ENCODE measurements at places on chromosomes 4 and X.

DNA sequence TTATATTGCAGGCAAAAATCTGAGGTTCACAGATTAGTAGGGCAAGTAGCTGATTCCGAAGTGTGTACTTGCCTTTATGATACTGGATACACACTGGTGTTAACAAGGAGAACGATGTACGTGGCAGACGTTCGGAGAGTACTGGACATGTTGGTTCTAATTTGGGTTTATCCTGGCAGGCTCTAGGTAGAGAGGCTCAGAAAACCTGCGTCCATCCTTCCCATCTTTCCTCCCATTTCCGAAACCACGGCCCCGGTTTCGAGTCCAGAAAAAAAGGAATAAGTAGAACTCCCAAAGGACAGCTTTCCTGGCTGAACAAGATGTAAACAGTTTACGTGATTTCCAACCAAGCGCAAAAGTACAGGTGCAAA is 351 bp upstream of the SLC30A9 start:
- DNase-seq: no peak

- DNase-seq: no peak
Measured at GRCh38 chr4:45693746-45694145, 430.1 kb downstream of the GABRG1 start.

- DNase-seq: no peak
Measured at GRCh38 chrX:134622056-134622812, 36.0 kb downstream of the PLAC1 start.

DNA sequence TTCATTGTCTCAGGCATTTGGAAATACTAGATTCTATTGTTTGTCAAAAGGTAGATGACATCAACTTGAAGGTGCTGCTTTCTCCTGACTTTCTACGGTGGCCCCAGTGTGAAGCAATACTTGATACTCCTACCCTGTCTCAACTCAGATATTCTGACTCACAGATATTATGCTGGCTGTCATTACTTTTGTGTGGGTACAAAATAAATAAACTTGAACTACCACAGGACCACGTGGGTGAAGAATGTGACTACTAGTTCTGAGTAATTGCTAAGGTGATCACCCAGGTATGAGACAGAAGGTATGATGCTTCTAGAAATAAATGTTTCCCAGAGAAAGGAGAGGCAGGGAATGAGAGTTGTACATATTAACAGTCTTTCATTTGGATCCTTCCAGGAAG is 275.3 kb upstream of the SPOCK3 start:
- DNase-seq: no peak

DNA sequence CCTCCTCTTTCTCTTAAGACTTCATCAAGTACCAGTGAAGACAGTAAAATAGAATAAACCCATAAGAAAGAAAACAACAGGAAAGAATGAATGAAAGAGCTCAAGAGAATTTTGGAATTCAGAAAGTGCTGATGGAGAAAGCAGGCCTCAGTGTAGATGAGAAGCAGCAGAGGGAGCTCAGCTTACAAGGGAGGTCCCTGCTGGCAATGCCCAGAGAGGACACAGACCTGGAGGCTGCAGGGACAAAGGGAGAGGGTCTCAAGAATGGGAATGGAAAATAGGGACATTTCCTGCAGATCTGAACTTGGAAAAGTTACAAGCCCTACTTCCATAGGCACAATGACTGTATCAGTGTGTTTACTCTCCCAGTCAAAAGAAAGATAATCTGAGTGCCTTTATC is 64.5 kb upstream of the MAGEA10 start:
- no peak for DNase-seq

DNA sequence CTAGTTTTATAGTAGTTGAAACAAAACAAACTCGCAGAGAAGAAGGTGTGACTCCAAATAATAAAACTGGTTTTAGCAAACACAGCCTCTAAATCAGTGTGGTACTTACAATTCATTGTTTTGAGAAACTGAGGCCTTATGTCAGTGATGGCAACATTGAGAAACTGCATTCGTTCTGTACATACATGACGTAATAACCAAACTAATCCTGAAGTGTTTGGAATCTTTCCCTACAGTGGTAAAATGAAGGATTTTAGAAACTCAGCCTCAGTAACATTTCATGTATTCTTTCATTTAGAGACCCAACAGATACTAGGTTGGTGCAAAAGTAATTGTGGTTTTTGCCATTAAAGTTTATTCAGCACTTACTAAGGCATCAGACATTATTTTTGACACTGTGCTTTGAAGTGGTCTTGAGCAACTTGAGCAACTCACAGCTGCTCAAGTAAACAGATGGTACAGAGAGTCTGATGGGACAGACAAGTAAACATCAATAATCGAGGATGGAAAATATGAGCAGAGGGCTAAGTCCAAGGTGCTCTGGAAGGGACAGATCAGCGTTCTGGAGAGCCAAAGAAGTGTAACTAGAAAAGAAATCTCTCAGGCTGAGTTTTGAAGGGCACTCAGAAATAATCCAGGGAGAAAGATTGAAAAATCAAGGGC is 390.8 kb upstream of the BOD1L1 start:
- DNase-seq: no peak

- no peak for DNase-seq
Measured at GRCh38 chr4:178752954-178753525, 1310.8 kb upstream of the AGA start.

- DNase-seq: no peak
Measured at GRCh38 chr4:101806914-101807313, 16.4 kb downstream of the BANK1 start.

DNA sequence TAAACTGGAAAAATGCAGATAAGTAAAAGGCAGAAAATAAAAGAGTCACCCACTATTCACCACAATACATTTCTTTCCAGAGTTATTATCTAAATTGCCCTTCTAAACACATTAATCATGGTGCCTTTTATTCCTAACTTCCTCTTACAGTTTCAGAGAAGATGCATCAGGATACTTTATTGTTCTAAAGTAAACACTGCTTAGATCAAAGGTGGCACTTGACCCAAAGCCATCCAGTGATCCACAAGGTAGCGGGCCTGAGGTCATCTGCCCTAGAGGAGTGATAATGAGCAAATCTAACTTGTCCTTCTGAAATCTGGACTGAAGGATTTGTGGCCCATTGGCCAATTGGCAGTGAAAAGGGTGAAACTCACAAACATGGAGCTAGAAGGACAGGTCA is 12.0 kb upstream of the TMEM154 start:
- DNase-seq: no peak

DNA sequence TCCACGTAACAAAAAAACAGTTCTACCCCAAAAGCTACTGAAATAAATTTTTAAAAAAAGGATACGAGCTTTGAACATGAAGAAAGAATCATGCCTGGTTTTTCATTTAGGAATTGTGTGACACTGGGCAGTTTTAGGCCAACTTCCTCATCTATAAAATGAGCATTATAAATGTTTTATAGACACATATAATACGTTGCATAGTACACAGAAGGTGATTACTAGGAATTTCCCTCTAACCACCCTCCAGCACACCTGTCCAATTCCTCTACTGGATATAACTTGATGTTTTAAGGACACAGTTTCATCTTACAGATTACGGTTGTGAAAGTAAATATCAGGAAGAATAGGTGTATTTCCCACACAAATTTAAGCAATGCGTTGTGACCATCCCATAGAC is 85.5 kb upstream of the IQCM start:
- DNase-seq: no peak

DNA sequence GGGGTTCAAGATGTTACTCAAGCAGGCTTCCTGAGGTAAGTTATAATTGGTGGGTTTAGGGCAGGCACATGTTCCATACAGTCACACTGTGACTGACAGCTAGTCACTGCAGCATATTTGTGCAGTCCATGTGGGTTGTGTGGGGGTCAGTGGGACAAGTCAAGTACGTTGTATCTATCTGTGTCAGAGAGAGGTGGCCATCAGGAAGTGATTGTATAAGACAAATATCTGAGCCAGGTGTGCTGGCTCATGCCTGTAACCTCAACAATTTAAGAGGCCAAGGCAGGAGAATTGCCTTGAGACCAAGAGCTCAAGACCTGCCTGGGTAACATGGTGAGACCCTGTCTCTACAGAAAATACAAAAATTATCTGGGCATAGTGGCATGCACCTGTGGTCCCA is 509.3 kb downstream of the CENPC start:
- DNase-seq: no peak

- no peak for DNase-seq
Measured at GRCh38 chr4:16196482-16197393, 29.5 kb downstream of the TAPT1 start.

- DNase-seq: no peak
Measured at GRCh38 chr4:122758033-122758432, 25.5 kb downstream of the BBS12 start.

GRCh38 chr4:110062166-110062565 is 136.2 kb downstream of the ELOVL6 start:
- DNase-seq: no peak

- DNase-seq: no peak
Measured at GRCh38 chrX:68686097-68686977, 38.9 kb downstream of the STARD8 start.

GRCh38 chrX:153365670-153366069 is 31.7 kb downstream of the ZNF275 start:
- no peak for DNase-seq

- DNase-seq: no peak
Measured at GRCh38 chr4:8035371-8035780, 95.7 kb upstream of the AFAP1 start.

- no peak for DNase-seq
Measured at GRCh38 chr4:39045827-39046221, 13.6 kb upstream of the TMEM156 start.

- DNase-seq: no peak
Measured at GRCh38 chr4:152735396-152735859, 44.1 kb downstream of the TIGD4 start.

GRCh38 chrX:18348047-18348446 is 6.4 kb downstream of the SCML2 start:
- no peak for DNase-seq

- no peak for DNase-seq
Measured at GRCh38 chr4:87688316-87688715, 38.2 kb downstream of the DMP1 start.

DNA sequence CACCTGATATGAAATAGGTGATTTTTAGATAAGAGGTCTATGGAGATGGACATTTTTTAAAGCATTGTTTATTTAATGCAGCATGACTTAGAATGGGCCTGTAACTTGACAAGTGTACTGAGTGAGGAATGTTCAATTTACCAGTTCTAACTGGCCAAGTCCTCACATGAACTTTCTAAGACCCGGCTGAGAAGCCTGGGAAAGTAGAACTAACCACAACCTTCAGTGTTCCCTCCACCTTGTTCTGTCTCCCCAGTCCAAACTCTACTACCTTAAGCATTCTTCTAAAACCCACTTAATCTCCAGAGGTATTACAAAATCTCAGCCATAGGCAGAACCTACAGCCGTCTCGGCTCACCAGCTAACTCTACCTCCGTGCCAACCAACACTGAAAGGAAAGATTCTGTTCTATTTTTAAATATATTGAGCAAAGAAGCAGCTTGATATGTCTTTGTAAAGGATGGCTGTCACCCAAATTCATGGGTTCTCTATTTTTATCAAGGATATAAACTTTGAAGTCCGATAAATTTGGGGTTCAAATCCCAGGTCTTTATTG is 6.8 kb downstream of the PPARGC1A start:
- DNase-seq: no peak

GRCh38 chr4:95676190-95676589 is 127.4 kb upstream of the UNC5C start:
- no peak for DNase-seq

GRCh38 chr4:3226467-3226866 is 22.5 kb upstream of the MSANTD1 start:
- no peak for DNase-seq

- DNase-seq: no peak
Measured at GRCh38 chr4:80362578-80363181, 27.1 kb downstream of the CFAP299 start.

DNA sequence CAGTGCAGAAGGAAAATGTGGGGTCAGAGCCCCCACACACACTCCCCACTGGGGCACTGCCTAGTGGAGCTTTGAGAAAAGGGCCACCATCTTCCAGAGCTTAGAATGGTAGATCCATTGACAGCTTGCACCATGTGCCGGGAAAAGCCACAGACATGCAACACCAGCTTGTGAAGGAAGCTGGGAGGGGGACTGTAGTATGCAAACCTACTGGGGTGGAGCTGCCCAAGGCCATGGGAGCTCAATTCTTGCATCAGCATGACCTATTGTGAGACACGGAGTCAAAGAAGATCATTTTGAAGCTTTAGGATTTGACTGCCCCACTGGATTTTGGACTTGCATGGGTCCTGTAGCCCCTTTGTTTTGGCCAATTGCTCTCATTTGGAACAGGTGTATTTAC is 142.8 kb upstream of the ARHGEF9 start:
- DNase-seq: no peak

DNA sequence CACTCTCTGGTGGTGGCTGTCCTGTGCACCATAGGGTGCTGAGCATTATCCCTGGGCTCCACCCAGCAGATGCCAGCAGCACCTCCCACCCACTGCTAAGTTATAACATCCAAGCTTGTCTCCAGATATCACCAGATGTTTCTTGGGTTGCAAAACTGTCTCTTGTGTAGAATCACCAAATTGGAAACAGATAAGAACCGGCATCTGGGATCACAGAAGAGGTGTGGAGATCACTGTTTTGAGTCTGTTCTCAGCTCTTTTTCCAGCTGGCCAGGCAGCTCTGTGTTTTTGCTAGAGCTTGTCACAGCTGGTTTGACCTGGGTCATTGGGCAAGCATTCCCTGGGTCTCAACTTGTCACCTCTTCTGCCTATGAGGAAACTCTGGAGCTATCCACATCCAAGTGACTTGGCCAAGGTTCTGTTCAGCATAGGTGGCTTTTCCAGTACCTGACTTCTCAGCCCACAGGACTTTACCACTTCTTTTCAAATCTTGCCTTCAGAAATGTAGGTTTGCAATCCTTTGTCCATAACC is 15.3 kb upstream of the PUDP start:
- no peak for DNase-seq

GRCh38 chr4:139501527-139501926 is 47.6 kb downstream of the RAB33B start:
- DNase-seq: no peak

DNA sequence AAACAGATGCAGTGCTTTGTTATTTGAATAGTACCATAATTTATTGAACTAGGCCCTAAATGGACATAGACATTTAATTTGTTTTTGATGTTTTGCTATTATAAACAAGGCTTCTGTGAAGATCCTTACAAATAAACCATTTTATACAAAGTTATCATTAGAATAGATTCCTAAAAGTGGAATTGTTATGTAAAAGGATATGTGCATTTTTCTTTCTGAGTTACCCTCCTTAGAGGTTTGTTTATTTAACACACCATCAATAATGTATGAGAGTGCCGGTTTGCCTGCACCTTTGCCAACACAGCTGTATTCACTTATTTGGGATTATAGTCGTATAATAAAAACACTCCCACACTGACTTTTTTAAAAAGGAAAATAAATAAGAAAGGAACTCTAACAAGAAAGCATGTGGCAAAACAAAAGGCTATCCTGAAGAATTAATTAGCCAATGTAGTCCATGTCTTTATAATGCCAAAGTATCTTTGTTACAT is 84.8 kb downstream of the PAK3 start:
- DNase-seq: no peak

Data from activated CD8-positive, alpha-beta memory T cell treated with anti-CD3 and anti-CD28 coated beads for 24 hours (primary cell).